ENCODE measurements at places on chromosomes 2 and 18.

- no peak for DNase-seq
These were observed 5.5 kb upstream of the SNTG2 start for GRCh38 chr2:945104-945503.

GRCh38 chr2:86290596-86291327 is 46.7 kb downstream of the REEP1 start:
- DNase-seq: no peak

- DNase-seq: no peak
These were observed 231.1 kb downstream of the SETBP1 start for GRCh38 chr18:44911773-44912172.

DNA sequence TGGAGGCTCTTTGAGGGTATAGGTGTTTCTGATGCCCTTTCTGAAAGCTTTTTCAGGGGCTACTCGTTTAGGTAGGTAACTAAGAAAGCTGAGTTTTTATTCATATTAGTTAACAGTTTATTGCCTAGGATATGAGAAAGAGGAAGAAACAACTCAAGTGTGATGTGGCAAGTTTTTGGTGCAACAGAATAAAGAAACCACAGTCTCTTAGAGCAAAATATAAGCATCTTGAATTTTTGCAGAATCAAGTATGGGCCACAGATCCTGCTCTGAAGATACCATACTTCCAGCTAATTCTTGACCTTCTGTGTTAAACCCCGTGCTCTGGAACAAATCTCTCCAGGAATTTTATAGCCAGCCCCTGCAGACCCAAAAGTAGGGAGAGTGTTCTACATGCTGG is 147.7 kb upstream of the SLC1A4 start:
- no peak for DNase-seq

DNA sequence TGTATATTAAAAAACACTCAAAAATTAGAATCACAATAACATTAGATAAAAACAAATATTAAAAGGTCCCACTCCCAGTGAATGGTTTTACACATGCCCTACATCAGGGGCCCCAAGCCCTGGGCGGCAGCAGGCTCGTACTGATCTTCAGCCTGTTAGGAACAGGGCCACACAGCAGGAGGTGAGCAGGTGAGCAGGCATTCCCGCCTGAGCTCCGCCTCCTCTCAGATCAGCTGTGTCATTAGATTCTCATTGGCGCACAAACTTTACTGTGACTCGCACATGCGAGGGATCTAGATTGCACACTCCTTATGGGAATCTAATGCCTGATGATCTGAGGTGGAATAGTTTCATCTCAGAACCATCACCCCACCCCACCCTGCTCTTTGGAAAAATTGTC is 74.2 kb downstream of the MBD2 start:
- no peak for DNase-seq

DNA sequence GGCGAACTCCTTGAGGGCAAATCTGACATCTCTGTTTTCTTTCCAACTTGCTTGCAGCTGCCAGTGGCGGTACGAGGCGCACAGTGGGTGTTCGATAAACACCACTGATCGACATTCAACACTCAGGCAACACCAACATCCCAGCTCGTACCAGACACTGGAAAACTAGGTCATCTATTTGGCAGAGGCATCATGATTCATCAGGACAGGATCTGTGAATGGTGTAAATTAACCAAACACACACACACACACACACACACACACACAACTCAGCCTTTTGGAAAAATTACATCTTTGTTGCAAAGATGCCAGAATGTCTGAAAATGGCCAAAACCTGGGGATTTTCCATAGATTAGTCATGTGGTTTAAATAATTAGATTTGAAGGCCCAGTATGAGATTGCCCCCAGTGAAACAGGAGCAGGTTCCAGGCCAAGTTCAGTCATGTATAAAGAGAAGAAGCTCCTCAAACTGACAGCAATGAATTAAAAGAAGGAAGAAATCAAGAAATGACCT is 150.5 kb upstream of the NCKAP5 start:
- no peak for DNase-seq

DNA sequence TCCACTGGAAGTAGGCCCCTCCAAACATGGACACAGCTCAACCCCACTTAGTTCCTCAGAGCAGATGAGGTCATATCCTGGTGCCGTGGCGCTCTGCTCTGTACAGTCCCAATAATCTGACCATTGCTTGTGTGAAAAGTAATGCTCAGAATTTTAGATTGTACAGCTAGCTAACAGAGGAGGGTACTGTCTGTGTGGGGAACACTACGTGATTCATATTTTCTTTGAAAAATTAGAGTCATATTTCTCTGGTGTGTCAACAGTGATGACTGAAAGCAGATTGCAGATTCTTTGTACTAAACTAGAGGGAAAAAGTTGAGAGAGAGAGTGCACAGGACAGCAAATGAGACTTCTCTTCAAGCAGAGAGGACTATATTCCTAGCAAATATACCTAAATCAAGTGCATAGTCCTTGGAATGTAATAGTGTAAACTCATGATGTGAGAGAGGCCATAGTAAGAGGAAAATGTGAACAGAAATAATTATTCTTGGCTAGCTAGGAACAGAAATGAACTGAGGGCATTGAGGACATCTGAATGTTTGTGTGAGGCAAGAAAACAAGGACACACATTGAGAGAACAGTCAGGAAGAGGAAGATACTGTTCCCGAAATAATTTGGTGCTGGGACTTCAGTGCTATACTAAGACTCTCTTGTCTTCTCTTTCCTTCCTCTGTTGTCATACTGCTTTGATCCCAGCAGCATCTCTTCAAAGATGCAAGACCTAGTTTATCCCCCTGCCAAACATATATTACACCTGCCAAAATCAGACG is 157.0 kb upstream of the RND3 start:
- no peak for DNase-seq

DNA sequence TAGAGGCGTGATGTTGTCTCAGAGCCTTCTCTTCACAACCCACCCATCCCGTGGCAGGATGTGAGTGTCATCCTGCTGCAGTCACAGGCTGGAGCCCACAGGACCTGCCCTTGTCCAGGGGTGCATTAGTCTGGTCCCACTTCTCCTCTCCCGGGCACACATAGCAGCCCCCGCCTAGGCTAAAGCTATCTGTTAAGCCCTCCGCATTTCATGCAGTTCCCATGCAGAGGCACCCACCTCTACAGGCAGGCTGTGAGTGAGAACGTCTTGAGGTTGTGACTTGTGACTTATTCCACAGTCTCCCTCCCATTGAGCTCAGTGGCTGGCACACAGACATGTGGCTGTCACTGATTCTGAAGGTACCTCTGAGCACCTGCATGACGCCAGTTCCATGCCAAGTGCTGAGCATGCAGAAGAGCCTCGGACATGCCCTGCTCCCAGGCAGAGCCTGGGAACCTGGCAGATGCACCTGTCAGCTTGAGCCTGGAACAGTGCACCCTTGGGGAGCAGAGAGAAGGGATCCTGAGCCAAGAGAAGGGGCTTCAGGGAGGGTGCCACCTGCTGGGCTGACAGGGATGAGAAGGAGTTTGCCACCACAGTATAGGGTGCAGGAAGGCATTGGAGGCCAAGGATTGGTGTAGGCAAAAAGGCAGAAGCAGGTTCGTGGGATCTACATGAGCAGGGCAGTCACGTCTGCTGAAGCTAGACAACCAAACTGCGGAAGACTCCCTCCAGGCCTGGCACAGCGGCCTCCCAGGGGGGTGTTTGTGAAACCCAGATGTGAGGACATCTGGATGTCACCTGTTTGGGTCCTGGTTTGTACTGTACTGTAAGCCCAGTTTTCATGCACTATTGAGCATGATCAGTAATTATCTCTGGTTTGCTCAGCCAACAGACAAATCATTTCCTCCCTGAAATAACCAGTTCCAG is 213.6 kb downstream of the GLI2 start:
- peak; percentile 73 for DNase-seq

DNA sequence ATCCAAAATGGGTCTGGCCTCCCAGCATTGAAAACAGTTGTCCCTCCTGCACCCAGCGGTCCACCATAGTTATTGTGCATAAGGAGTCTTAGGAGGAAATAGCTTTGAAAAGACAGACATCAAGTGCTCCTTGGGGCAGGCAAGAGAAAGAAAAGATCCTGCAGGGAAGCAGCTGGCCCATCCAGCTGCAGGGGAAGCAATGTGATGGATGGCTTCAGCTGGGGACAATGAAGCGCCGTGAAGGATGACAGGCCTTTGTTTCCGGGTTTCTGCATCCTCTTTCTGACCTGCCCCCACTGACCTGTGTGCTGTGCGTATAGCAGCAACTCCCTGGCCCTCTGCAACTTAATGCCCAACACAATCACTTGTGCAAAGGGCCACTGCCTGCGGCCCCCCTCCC is 142.9 kb upstream of the NCKAP5 start:
- DNase-seq: no peak

DNA sequence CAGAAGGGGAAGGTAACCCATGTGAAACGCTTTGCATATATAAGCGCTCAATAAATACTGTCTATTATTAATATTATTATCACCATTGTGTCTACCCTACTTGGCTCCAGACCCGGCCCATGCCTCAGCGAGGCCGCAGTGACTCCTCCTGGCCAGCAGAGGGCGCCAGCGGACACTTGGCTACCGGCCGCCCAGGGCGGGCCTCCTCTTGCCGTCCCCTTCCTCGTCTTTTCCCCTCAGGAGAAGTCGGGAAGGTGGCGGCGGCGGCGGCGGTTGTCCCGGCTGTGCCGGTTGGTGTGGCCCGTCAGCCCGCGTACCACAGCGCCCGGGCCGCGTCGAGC is at the start of gene AGFG1:
Gene AGFG1 (plus strand): TSS at position 233 of the 341 bp plus-strand sequence. CDS start 266 bp downstream, outside the sequence.
- peak; percentile 80 for DNase-seq
